ENCODE measurements at places on chromosomes 2 and 18.
A peak's percentile ranks its signal among the peaks of the same experiment; 100 is the strongest.

DNA sequence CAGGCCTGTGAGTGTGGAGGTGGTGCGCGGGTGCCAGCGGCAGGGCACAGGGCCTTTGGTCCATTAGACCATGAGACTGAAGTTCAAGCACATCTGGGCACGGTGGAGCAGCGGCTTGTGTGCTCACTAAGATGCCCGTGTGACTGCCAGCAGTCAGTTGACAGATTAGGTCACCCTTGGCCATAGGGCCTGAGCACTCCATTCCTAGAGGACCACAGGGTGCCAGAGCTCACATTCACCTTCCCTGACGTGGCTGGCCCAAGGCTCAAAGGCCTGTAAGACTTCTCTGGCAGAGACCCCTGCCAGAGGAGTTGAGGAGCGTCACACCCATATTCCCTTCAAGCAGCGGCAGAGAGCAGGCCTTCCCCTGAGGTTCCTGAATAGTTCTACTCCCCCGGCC is 650 bp downstream of the LHCGR start:
- no peak for DNase-seq

GRCh38 chr2:161147856-161148255 is 12.4 kb upstream of the TANK start:
- DNase-seq = no peak

- no peak for DNase-seq
Measured at GRCh38 chr2:88082781-88083180, 15.2 kb downstream of the SMYD1 start.

DNA sequence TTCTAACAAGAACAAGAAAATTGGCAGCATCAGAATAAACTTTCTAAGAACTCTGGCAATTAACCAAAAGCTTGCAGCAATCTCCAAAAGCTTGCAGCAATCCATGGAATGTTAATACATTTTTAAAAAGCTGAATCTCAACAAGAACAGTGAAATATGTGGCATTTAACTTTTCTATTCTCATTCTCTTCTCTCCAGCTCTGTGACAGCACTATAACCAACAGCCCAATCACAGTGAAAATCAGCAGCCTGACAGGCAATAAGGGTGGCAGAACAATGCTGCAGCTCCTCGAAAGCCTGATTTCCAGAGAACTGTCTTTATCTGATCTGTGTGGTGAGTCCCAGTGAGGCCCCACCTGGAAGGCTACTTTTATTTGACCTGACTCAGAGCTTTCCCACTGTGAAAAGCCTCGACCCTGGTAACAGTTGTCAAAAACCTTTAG is 60.0 kb downstream of the TMEM131 start:
- DNase-seq = no peak

DNA sequence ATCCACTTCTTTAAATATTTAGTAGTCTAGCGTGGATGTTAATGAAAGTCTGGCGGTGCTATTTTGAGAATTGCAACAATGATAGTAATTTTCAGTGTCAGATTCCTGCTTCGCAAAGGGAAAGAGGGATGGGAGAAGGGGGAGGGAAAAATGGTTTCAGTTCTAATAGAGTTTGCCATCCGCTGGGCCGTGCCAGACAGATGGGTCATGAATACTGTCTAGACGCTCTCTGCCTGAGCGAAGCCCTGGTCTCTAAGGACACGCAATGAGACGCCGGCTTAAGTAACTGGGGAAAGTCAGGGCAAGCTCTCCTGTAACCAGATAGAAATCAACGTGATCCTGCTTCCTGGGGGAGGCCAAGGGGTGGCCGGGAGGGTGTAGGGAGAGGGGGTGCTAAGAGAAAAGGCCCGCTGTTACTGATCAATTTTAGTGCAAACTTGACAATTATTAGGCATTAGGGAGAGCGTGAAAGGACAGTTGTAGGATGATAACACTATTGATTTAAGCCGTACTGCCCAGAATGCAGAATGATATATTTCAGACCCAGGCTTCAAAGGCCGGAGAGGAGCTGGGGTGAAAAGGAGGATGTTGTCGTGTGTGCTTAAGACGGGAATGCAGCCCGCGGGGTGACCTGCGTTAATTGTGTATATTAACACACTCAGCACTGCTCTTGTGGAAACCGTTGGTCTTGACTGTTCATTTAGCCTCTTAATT is 229.2 kb downstream of the LDLRAD4 start:
- peak; percentile 57 for DNase-seq

GRCh38 chr2:151157000-151157735 is 104.5 kb downstream of the RBM43 start:
- DNase-seq = no peak
